Vagina (tissue), 2 donors: ENCODE measurements at places on chromosomes 1 and 21.
A peak's percentile ranks its signal among the peaks of the same experiment; 100 is the strongest.

DNA sequence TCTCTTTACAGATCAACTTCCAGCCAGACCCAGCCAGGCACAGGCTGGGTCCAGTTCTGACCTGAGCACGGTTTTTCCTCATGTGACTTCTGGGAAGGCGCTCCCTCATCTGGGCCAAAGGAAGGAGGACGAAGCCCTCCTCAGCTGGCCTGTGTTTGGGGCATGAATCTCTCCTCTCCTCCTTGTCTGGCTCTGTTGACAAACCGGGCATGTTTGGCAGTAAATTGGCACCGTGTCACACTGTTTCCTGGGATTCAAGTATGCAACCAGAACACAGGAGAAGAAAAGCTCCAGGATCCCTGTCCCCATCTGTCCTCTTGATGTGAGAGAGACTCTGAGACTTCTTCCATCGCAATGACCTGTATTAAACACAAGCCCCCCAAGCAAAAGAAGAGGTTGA lies 18.3 kb downstream of the NECAP2 start:
- H3K36me3 ChIP-seq = peaks cover 58% of the 10 kb centered on the region
- no peaks in the 10 kb centered on the region for H3K27me3 ChIP-seq
- H3K4me3 ChIP-seq = no peak overlapping the region
- DNase-seq = no peak

DNA sequence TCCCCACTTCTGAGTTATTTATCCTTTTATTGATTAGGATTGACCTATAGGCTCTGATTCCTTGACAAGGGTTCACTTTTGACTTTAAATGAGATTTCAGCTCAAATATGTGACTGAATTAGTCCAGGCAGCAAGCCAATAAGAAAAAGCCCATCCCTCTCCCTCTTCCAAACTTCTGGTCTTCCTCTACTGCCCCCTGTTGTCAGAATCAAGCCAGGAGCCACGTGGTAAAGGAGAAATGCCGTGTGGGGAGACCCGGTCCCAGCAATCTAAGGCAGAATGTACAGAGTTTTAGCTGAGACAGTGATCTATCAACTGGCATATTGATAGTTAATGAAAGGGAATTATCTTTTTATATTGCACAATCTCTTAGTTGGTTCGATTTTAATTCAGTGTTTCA lies 5.2 kb downstream of the ADAMTS5 start:
- no peaks in the 10 kb centered on the region for H3K36me3 ChIP-seq
- DNase-seq = no peak
- H3K4me3 ChIP-seq = peak overlapping the region; percentile 64
- no peak overlapping the region for H3K27ac ChIP-seq
- peaks cover 24% of the 10 kb centered on the region for H3K4me1 ChIP-seq

DNA sequence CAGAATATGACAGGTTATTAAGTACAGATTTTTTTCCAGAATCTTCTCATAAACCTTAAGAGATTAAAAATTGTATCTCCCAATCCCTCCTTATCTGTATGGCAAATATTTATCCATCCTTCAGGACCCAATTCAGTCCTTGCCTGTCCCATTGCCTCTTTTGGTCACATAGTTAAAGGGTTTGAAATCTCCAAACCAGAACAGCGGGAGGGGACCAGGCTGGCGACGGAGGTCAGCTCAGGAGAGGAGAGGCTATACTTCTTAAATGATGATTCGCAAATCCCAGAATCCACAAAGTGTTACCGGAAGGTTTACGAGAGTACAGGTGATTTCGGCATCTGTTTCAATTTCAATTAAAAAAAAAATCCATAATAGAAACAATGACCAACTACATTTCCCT lies 572.7 kb downstream of the SMYD3 start:
- no peak overlapping the region for H3K4me3 ChIP-seq
- H3K27ac ChIP-seq = no peak overlapping the region
- no peak for DNase-seq

DNA sequence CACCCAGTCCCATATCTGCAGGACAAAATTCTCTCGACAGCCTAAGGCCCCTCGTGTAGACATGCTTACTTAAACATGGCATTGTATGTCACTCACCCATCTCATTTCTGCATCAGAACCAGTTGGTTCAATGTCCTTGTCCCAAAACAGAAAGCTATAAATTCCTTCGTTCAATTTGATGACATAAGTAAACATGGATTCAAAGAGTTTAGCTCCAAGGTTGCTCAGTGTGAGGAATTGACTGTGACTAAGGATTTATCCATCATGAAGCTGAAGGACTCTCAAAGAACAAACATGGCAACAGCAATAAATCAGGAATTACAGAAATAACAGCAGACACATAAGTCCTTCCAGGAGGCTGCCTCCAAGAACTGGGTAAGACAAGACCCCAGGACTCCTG lies 237.2 kb downstream of the TOMM20 start:
- H3K4me1 ChIP-seq = peaks cover 33% of the 10 kb centered on the region
- no peaks in the 10 kb centered on the region for H3K36me3 ChIP-seq

DNA sequence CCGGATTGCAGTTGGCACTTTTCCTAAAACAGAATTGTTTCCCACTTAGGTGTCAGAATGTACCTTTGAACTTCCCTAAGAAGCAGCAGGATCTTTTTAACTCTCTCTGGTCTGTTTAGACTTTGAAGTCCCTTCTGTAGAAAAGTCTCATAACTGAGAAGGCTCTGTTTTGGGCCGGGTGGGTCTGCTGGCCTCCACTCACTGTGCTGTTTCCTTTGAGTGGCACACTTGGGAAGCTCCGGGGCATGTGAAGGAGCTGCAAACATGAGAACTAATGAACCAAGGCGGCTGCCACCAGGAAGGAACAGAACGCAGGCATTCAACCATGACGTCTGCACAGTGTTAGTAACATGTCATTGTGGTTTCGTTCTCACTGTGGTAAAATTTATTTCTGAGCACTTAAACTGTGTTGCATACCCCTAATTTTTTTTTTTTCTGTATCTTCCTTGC lies 19.5 kb upstream of the NCMAP start:
- no peaks in the 10 kb centered on the region for H3K36me3 ChIP-seq
- no peak overlapping the region for H3K27ac ChIP-seq
- no peaks in the 10 kb centered on the region for H3K4me1 ChIP-seq
- H3K4me3 ChIP-seq = no peak overlapping the region
- H3K27me3 ChIP-seq = no peaks in the 10 kb centered on the region

DNA sequence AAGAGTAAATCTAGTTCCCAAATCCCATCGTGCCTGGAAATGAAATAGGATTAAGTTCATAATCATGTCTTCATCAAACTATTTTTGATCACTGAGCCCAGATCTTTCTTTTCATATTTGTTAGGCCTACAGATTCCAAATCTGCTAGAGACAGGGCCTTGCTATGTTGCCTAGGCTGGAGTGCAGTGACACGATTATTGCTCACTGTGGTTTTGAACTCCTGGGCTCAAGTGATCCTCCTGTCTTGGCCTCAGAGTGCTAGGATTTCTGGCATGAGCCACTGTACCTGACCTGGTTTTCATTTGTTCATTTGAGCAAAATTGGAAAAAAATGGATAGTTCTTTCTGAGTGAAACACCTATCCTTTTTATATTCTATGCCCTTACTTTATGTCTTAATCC lies 28.0 kb upstream of the DIPK1A start:
- no peaks in the 10 kb centered on the region for H3K36me3 ChIP-seq
- H3K27me3 ChIP-seq = no peaks in the 10 kb centered on the region
- H3K4me3 ChIP-seq = no peak overlapping the region
- DNase-seq = no peak

- H3K27me3 ChIP-seq = no peaks in the 10 kb centered on the region
- H3K4me3 ChIP-seq = no peak overlapping the region
- no peaks in the 10 kb centered on the region for H3K36me3 ChIP-seq
- DNase-seq = no peak
- no peaks in the 10 kb centered on the region for H3K4me1 ChIP-seq
Observed at GRCh38 chr1:84971957-84972356, 25.0 kb downstream of the MCOLN2 start.
